Mesothelial cell of epicardium (in vitro differentiated cells): ENCODE measurements at places on chromosomes 16 and 17. TPM values are rescaled to one million over a fixed set of nuclear protein-coding genes. Genes with fewer than 3 reads are reported as not detected.

DNA sequence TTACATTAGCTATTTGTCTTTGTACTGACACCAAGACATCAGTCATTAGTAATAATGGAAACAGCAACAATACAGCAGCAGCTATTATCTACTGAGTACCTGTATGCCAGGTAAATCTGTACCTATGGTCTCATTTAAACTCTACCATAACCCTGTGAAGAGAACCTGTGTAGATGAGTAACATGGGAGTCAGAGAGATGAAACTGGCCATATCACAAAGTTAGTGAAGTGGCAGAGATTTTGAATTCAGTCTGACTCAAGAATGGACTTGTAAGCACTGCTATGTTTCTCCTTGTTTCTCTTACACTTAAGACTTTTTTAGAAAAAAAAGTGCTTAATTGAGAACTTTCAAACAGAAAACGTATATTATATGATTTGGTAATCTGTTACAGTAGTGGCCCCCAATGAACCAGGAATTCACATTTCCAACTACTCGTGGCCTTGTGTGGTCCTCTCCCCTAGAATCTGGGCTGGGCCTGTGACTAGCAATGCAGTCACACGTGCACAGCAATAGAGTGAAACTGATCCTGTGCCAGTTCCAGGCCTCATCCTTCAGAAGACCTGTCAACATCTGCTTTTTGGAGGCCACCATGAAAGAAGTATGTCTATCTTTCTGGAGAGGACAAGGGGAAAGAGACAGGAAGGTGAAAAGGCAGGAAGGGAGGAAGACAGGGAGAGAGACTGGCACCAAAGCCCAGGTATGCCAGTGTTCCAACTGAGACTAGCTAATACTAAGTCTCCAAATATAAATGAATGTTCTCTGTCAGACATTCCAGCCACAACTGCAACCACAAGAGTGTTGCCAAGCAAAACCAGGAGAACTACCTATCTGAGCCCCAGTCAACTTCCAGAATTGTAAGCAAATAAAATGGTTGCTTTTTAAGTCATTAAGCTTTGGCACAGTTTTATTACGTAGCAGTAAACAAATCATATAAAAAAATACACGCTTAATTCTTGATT, 12.0 kb downstream of the CRLF3 start:
- no peak for DNase-seq

GRCh38 chr16:983044-984030, 1.8 kb downstream of the SOX8 start:
- no peak for DNase-seq

- DNase-seq, result no peak
Observed at GRCh38 chr17:17843096-17843495, 6.3 kb upstream of the SREBF1 start.

DNA sequence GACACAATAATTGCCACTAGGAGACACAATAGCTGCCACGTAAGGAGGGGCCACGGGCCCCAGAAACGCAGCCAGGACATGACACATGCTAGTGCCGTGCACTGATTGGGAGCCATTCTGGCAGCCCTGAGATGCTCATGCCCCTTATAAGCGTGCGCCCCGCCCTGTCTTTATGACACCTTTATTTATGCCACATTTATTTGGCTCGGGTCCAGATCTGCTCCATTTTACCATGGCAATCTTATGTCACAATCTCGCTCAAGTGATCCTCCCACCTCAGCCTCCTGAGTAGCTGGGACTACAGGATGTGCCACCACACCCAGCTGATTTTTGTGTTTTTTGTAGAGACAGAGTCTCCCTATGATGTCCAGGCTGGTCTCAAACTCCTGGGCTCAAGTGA, 43.8 kb upstream of the NF1 start:
- no peak for DNase-seq

Gene TAT
- total RNA-seq, result 0.07 TPM in 1 of 3 replicates, not detected in the others

DNA sequence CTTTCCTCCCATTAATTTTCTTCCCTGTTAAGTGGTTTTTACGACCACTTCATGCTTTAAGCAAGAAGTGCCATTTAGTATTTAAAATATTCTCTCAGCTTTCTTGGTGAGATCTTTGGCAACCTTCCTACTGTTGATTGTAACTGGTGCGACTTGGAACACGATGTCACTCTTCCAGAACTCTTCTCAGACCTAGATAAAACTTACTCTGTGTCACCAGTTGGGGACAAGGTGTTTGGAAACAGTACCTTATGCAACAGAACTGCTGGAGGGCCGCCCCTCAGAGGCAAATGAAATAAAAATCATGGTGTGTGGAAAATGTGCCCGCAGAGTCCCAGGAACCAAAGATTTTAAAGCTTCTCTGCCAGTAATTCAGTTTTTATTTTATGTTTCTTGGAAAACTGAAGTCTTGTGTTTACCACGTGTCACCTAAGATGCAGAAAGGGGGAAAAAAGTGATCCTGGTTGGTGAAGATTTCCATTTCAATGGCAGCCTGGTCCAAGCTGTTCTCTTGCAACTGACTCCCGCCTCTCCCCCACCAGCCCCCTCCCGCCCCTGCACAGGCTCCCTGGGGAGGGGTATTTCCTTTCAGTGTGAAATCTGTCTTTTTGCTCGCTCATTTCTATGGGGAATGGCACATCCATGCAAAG, 7.2 kb upstream of the HSD11B2 start:
- no peak for DNase-seq
